Posterior vena cava (tissue), 2 donors: ENCODE measurements at places on chromosomes 11 and 22. TPM values are rescaled to one million over a fixed set of nuclear protein-coding genes. Genes with fewer than 3 reads are reported as not detected.

P2RY6 gene
- total RNA-seq = 4.9 TPM

- peak; percentile 97 for DNase-seq
These were observed 60.2 kb downstream of the CDKN1C start for GRCh38 chr11:2825261-2825888.

SPON1 gene
- 71.3 TPM for total RNA-seq

- DNase-seq = peak; percentile 86
These were observed 410.3 kb downstream of the MN1 start for GRCh38 chr22:27391092-27391770.

DNA sequence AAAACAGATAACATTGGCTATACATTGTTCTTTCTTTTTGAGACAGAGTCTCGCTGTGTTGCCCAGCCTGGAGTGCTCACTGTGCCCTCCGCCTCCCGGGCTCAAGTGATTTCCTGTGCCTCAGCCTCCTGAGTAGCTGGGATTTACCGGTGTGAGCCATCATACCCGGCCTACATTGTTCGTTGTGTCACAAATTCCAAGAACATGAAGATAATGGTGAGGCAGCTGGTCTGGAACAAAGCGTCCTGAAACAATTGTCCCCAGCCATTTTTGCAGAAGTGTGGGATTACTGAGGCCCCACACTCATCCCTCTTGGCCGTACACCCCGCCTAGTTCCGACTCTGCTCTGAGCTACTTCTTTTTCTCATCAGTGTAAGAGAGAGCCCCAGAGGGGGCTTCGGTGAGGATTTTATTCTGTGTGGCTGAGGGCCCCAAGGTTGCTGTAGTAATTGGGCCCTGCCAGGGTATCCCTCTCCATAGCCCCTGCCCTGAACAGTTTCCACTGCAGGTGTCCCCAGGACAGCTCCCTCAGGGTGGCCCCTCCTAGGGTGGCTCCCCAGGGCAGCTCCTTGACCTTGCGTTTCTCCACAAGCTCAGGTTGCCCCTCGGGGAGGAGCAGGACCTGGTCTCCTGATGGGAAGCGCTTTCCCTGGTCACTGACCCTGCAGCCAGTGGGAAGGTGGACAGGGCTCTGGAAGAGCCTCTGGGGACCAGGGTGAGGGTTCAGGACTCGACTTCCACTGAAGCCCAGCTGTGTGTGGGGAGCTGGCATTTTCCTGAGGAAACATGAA is 13.1 kb upstream of the ARSA start:
- DNase-seq = peak; percentile 62

DNA sequence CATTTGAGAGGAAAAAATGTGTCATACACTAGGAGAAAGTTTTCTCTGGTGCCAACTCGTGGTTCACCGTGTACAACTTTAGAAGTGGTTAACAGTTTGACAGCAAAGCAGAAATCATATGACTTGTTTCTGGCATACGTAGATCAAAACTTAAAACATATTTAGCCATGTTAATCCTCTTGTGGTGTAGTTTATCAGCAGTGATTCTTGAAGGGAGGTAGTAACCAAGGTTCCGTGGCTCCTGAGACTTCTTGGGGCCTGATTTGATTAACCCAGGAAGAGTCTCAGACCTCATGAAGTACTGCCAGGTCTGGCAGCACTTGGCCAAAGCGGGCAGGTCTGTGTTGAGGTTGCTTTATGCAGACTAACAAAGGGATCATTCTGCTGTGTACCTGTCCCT is 40.5 kb downstream of the SREBF2 start:
- no peak for DNase-seq

DNA sequence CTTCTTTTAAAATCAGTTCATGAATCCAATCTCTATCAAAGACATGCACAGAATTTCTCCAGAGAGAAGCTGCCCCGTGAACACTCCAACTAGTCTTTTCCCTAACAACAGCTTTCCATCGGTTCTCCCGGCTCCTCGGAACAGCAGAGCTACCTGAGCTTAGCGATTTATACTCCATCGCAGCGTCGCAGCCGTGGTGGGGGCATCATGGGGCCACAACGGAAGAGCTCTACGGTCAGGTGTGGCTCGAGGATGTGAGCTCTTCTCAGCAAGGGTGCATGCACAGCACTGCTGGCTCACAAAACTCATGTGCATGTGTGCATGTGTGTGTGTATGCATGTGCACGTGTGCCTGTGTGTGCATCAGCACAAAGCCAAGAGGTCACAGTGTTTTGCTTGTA is 11.7 kb upstream of the MOB2 start:
- DNase-seq = peak; percentile 62

DNA sequence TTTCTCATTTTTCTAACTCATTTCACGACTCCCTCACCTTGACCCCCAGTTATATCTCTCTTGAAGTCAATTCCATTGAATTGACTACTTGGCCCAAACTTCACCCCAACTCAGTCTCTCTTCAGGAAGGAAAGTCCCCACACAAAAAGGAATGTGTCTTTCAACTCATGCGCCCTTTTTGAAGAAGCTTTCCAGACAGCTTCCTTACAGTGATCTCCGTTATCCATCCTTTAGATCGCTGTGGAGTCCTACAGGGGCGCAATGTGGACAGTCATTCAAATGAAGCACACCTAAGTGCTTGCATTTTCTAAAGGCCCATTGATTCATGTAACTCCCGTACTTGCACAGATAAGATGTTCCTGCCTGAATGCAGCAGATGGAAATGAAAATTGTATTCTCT is 101.1 kb upstream of the VPREB1 start:
- no peak for DNase-seq

ALX4 gene
- not detected for total RNA-seq

DNA sequence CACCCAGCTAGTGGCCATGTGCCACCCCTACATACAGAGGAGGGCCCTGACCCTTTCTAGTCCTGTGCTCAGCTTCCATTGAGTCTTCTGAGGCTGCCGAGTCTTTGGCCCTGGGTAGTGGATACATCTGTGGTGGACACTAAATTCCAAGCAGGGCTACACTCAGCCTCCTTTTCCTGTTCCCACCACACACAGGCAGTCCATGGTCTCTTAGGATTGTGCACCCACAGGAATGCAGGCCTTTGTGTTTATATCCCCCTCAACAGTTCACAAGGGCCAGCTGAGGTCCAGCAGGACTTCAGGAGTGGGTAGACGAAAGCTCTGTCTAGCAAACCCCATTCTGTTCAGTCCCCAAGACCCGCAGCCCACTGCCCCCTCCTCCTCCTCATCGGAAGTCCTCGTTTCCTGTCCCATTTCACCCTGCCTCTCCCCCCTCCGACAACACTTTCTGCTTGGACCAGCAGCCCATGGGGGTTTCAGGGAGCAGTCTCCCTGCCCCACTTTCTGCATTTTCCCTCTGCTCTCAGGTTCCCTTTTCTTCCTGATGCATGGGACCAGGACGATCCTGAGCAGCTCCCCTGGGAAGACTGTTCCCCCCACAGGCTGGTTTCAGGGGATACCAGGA is 91.8 kb downstream of the SWAP70 start:
- no peak for DNase-seq

SC5D gene
- 27.4 TPM for total RNA-seq

GRCh38 chr22:19063581-19064353 is 58.4 kb downstream of the DGCR2 start:
- no peak for DNase-seq

DNA sequence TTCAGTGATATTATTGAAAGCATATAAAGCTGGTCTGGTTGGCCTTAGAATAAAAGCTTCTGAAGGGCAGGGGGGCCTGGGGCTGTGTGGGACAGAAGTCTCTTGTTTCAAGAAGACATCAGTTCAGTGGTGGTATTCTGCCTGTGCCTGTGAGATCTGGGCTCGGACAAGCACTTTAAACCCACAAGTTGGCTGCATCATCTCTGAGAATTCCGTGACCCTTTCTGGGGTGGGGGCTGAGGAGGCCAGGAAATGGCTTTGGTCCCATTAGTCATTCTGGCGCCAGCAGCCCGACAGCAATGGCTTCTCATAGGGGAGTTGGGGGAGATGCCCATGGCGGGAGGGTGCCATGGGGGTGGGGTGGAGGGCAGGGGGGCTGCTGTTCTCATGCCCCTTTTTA is 104.1 kb downstream of the PKNOX2 start:
- DNase-seq = no peak

C11orf91 gene
- 1.3 TPM for total RNA-seq

DNA sequence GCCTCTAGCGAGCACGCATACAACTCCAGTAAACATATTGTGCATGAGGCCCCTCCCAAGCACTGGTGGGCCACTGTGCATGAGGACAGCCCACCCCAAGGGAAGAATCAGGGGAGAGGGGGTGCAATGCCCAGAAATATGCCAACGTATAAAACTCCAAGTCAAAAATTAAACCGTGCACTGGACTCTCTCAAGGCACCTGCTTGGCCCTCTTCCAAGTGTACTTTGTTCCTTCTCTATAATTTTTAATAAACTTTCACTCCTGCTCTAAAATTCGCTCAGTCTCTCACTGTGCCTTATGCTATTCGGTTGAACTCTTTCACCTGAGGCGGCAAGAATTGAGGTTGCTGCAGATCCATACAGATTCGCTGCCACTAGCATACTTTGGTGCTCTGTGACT is 465.3 kb upstream of the TENM4 start:
- DNase-seq = no peak

GRCh38 chr22:26432619-26433311 is 3.7 kb downstream of the ASPHD2 start:
- no peak for DNase-seq

LRRC55 gene
- total RNA-seq = not detected

DNA sequence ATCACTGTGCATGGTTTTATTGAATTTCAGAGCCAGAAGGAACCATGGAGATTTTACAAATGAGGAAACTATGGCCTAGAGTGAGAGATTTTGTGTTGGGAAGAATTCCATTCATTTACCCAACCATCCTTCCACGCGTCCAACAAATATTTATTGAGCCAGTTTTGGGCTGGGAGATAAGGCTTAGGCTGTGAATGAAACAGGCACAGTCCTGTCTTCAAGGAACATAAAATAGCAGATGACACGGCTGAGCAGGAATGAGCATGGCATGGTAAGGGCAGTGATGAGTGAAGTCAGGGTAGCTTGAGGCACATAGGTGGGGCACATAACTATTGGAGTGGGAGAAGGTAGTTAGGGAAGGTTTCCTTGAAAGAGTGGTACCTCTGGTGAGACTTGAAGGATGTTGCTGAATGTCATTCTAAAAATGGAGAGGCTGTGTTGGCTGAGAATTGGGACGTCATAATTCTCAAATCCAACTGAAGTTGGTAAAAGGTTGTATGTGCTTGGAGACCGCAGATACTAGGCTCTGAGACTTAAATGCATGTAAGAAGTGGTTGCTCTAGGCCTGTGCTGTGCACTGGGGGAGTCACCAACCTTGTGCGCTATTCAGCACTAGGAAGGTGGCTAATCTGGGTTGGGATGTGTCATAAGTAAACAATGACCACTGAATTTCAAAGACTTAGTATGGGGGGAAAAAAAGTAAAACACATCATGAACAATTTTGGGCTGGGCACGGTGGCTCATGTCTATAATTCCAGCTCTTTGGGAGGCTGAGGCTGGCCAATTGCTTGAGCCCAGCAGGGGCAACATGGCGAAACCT is 51.9 kb downstream of the TEAD1 start:
- no peak for DNase-seq

LRP5 gene
- 46.2 TPM for total RNA-seq
